ENCODE measurements at places on chromosomes 7 and 10. TPM values are rescaled to one million over a fixed set of nuclear protein-coding genes. Genes with fewer than 3 reads are reported as not detected.

CAV1 gene
- total RNA-seq, result 576 TPM

DNAH11 gene
- total RNA-seq, result 0.32 TPM

CYP26C1 gene
- total RNA-seq, result not detected

ANKRD7 gene
- total RNA-seq, result 3.1 TPM

DNA sequence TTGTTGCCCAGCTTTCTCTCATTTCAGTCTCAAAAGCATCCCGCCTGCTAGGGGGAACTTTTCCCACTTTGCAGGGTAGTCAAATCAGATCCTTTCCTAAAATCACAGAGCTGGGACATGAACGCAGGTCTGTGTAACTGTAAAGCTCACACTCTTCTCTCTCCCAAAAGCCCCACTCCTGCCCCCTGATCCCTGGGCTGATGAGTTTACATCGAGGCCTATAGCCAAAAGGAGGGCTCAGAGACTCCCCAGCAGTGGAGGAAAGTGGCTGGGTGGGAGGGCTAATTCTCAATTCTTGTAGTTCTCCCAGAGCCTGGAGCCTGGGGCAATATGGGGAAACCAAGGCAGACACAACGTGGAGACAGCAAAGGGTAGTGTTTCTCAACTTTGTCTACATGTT, 6.5 kb upstream of the MTPAP start:
- no peak for DNase-seq

- no peak for DNase-seq
Measured at GRCh38 chr10:14449293-14449815, 118.6 kb upstream of the FRMD4A start.

DNA sequence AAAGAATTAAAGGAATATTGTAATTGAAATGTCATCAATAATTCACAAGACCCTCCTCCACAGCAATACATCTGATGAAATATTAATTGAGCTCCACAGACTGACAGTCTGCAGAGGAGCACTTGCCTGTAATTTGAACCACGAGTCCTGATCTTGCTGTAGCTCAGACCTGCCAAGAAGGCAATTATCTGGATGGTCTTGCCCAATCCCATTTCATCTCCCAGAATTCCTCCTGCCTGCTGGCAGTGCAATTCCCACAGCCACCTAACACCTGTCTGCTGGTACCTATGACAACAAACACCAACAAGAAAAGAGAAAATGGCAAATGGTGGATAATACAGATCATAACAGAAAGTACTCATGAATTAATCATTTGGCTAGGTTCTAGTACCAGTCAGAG, 38.5 kb downstream of the ERCC6 start:
- no peak for DNase-seq

GRCh38 chr10:98921316-98921715, 314.3 kb downstream of the HPSE2 start:
- no peak for DNase-seq

DNA sequence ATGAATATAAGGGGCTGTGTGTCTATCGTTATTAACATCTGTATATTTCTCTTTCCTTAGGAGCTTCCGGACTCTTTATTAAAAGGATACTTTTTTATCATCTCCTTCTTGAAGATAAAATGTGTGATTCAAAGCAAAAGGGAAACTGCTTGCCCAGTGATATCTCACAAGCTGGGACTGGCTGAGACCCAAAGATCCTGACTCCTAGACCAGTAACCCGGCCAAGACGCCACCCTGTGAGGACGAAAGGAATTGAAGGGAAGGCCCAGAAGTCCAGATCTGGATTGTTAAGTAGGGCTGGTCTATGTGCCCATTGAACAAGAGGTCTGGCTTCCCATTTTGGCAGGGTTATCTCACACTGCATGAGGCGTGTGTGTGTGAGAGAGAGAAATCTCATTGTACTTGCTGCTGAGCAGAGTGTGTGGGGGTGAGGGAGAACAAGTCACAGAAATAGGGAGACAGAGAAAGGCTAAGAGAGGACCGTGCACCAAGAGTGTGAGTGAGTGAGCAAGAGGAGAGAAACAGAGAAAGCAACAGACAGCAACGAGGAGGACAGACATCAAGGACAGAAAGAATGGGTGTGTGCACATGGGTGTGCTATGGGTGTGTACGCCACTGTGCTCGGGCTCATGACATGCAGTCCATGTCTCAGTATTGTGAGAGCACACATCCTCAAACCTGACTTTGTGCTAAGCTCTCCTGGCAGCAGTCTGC, 75.4 kb downstream of the PLXNA4 start:
- no peak for DNase-seq

KIF11 gene
- total RNA-seq, result 26.6 TPM

DNA sequence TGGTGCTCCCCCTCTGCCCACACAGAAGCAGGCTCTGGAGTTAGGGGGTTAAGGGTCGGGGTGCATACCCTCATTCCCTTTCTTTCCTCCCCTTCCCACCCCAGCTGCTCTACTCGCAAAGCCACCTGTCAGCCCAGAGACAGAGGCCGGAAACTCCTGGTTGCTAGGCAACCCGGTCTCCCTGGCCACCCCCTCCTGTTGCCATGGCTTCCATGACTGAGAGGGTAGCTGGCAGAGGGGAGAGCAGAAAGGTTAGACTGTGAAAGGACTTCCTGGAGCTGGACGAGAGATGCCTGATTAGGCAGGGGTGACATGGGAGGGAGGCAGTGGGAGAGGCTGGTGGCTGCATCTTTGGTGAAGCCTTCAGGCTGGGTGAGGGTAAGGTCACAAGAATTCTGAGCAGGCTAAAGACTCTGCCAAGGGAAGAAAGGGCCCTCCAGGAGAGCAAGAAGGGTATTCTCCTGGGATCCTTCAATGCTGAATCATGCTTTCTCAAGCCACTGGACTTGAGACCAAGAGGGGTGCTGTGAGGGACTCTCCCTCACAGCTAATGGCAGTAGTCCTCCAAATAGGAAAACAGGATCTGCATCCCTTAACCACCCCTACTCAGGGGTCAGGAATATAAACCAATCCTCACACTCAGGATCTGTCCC, 5.4 kb downstream of the PSD start:
- no peak for DNase-seq

DNA sequence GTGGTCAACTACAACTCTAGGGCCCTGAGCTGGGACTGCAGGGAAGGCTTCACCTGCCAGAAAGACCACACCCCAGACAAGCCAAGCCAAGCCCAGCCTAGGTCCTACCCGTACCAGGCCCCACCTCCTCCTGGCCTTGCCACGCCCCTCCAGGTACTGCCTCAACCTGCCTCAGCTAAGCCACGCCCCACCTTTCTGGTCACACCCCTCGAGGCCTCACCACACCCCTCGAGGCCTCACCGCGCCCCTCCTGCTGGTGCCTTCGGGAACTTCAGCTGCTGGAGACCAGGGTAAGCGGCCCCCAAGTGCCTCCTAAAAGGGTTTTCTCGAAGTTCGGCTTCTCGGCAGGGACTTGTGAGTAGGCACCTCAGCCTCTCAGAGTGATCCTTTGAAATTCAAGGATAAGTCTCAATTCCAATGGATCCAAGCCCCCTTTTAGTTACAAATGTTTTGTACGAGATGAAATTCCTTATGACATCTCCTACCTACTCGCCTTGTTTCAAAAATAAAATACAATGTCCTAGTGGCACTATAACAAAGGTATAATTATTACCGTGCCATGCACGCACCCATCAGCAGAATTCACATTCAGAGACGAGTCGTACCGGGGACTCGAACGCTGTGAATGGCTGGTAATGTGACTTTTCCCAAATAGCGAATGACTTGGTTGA, 171.2 kb downstream of the ARHGAP21 start:
- no peak for DNase-seq

DNA sequence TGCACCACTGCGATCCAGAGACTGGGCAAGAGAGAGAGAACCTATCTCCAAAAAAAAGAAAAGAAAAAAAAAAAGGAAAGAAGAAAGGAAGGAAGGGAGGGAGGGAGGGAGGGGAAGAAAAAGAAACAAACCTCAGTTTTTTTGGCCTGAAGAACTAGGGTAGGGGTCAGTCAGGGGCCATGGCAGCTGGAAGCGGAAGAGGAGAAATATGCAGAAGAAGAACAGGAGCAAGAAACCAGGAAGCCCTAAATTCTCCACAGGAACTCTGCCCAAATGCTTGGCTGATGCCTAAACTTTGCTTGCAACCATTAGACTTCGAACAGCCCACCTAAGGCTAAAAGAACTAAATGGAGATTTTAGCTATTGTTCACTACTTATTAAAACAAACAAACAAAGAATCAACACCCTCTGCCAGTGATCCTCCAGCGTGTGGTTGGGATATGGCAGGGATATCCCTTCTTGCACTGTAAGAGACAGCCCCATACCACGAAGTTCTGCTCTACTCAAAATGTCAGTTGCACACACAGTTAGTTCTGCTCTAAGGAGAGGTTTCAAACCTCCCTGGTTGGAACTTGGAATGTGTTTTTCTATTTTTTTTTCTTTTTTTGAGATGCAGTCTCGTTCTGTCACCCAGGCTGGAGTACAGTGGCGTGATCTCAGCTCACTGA, 139.5 kb downstream of the FAM107B start:
- no peak for DNase-seq

- DNase-seq, result no peak
Measured at GRCh38 chr7:22983257-22983855, 30.6 kb downstream of the HYCC1 start.

DNA sequence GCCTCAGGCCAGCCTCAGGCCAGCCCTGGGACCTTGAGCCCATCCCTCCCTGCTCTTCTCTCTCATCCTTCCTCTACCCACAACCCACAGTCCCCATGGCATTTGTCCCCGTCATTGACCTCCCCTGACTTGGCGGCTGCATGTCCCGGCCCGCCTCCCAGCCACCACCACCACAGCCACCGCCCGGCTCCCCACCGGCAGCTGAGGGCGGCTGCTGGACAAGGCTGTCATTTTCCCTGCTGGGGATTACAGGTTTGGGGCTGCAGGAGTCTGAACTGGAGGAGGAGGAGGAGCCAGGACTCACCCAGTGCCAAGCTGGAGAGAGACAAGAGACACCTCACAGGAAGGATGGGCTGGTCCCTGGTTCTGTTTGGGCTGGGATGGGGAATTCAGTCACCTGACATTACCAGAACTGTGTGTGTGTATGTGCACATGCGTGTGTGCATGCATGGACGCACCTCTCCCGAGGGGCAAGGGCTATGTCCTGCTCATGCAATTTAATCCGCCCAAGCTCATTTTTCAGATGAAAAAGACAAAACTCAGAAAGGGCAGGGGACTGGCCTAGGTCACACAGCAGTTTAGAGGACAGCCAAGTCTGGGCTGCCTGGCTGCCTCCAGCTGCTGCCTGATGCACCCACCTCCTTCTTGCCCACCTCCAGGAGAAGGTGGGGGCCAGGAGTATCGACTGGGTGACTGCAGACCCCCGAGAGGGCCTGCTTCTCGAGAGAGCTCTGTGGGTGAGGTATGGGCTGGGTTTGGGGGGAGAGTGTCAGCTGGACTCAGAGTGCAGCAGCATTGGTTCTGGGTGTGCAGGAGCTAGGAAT, 113.1 kb downstream of the ZMIZ1 start:
- no peak for DNase-seq

DNA sequence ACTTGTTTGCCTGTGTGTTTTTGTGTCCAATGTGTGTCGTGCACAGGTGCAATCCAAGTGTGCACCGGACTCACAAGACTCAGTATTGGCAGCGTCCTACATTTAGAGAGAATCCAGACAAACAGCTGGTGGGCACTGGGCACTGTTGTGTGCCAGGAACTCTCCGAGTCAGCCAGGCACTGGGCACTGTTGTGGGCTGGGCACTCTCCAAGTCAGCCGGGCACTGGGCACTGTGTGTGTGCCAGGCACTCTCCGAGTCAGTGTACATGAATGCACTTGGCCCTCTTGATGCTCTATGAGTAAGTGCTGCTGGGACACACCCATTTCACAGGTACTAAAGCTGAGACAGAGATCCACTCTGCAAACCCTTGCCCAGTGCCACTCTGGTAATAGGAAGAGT, 303.5 kb downstream of the PTPRN2 start:
- no peak for DNase-seq

Data from urinary bladder (tissue), 4 donors.